ENCODE measurements at places on chromosomes 1 and 21.

DNA sequence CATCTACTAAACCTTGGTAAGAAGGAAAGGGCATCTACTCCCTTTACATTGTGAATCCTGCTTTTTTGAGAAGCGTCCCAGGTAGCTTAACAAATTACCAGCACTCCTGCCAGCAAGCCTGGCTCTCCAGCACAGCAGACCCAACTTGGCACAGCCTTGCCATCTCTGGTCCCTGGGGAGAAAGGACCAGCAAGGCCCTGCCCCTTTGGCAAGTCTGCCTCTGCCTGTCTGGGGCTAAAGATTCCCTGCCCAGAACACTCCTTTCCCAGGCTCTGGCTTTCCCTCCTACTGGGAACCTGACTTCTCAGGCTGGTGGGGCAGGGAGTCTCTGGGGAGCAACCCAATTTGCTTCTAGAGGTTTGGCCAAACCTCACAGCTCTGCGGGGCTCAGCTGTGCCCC is 68.5 kb downstream of the ATP2B4 start:
- H3K4me1 ChIP-seq, result peaks cover 22% of the 10 kb centered on the region
- peaks cover 32% of the 10 kb centered on the region for H3K36me3 ChIP-seq
- H3K27me3 ChIP-seq, result no peaks in the 10 kb centered on the region
- no peak overlapping the region for H3K4me3 ChIP-seq

- DNase-seq, result no peak
- H3K4me1 ChIP-seq, result peaks cover 62% of the 10 kb centered on the region
- H3K36me3 ChIP-seq, result peaks cover 58% of the 10 kb centered on the region
- no peaks in the 10 kb centered on the region for H3K27me3 ChIP-seq
- H3K27ac ChIP-seq, result peak overlapping the region; percentile 80
Measured at GRCh38 chr1:155847823-155848529, 9.0 kb downstream of the GON4L start.

DNA sequence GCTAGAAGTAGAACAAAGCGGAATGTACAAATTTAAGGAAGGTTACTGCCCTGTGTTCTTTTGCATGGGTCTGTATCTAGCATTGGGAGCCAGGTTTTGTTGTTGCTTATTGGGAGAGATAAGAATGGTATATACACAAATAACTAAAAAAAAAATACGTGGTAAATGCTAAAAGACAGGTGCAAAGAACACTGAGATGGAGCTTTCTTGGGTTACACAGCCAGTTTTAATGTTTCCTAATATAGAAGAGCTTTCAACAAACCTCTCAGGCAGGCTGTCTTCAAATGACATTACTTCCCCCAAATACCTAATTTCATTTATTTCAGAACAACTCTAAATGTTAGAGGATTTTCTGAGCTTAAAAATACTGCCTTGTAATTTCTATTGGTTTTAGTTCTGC is 1.4 kb upstream of the MDM4 start:
- DNase-seq, result no peak
- H3K27ac ChIP-seq, result no peak overlapping the region
- H3K4me3 ChIP-seq, result peak overlapping the region; percentile 23
- peaks cover 25% of the 10 kb centered on the region for H3K36me3 ChIP-seq
- H3K27me3 ChIP-seq, result no peaks in the 10 kb centered on the region
- peaks cover 68% of the 10 kb centered on the region for H3K4me1 ChIP-seq

- H3K4me1 ChIP-seq, result peaks cover 31% of the 10 kb centered on the region
- H3K27me3 ChIP-seq, result peaks cover 92% of the 10 kb centered on the region
- H3K27ac ChIP-seq, result peak overlapping the region; percentile 81
- H3K4me3 ChIP-seq, result peak overlapping the region; percentile 18
- H3K36me3 ChIP-seq, result peaks cover 11% of the 10 kb centered on the region
Measured at GRCh38 chr1:50427086-50427817, 4.0 kb upstream of the DMRTA2 start.

DNA sequence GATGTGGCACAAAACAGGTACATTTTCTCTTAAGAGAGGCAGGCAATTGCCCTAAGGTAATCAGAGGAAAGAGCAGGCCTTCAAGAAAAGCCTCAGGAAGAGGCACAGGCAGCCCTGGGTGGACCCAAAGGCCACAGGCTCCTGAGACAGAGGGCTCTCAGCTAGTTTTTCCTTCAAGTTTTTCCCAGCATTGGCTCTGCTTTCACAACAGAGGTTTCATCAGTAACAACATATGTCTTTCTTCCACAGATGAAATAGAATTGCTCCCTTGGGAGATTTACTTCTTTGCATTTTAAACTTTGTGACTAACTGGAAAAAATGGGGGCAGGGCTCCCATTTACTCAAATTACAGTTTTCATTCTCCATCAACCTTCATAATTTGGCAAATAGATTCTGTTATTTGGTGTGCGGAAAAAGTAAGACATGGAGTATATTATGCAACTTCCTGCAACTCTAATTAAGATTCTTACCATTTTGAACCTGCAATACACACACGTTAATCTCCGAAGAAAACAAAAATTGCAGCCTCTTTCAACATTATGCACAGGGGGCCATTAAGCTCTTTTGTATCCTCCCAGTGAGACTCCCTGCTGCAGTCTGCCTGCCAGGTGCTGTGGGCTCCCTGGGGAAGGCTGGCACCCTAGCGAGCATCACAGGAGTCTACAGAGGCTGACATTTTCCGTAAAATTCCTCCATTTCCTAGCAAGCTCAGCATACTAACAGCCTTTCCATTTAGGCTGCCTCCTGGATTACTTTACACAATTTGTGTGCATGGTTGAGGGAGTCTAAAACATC is 282.3 kb downstream of the USH2A start:
- H3K27ac ChIP-seq, result no peak overlapping the region
- no peak overlapping the region for H3K4me3 ChIP-seq
- no peaks in the 10 kb centered on the region for H3K36me3 ChIP-seq
- no peaks in the 10 kb centered on the region for H3K4me1 ChIP-seq
- no peaks in the 10 kb centered on the region for H3K27me3 ChIP-seq
- DNase-seq, result no peak

DNA sequence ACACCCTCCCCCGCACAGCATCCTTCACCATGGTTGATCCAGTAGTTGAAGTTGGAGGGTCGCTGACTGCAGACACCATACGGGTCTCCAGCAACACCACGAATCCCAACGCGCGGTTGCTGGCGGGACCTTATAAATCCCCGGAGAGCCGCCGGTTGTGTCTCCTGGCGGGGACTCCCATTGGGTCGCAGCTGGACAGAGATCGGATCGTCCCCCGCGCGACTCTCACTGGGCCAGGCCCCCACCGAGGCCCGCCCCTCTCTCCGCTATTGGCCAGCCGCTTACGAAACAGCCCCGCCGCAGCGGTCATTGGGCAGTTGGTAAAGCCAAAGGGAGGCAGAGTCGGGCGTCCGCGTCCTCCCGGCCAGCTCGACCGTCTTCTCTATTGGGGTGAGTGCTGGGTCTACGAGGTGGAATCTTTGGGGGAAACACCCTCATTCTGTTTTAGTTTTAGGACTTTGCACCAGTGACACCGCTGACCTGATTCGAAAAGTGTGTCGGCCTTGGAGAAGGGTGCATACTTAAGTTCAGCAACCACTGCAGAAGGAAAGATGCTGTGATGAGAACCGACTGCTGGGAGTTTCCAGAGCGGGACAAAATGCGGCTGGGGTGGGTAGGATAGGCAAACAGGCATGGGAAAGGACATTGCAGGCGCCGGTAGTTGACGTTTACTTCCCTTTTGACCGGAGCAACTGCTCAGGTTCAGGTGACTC is 27.4 kb downstream of the RABIF start:
- no peak overlapping the region for H3K27ac ChIP-seq
- H3K27me3 ChIP-seq, result peaks cover 85% of the 10 kb centered on the region
- DNase-seq, result peak; percentile 53
- peaks cover 14% of the 10 kb centered on the region for H3K4me1 ChIP-seq

DNA sequence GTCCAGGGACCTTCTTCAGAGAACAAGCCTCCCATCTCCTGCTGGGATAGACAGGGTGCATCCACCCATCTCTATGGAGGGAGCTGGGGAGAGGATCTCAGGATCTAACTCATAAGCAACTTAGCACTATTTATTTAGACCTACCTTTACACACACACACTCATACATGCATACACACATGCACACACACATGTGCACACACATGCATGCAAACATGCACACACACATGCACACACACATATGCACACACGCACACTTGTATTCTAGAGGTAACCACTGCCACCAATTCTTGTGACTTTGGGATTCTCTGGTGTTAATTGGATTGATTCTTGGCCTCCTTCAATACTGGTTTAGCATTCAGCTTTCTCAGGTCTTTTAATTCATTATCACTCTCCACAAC is 9.8 kb downstream of the MT1HL1 start:
- H3K4me3 ChIP-seq, result no peak overlapping the region
- H3K27ac ChIP-seq, result no peak overlapping the region

DNA sequence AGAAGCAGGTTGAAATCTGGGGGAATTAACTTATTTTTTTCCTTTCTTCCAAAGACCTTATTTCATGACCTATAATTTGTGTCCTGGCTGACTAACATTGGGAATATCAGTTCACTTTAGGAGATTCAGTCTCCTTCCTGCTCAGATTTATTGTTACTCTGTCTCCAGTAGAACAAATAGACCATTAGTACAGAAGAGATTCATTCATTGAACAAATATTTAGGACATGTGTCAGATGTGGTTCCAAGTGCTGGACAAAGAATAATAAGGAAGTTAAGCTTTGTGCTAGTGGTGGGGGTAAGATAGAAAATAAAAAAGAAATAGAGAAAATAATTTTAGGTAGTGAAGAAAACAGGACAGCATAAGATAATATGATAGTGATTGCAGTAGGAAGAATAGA is 20.3 kb downstream of the ZMYM4 start:
- DNase-seq, result no peak
- no peak overlapping the region for H3K27ac ChIP-seq
- peaks cover 26% of the 10 kb centered on the region for H3K4me1 ChIP-seq
- H3K4me3 ChIP-seq, result no peak overlapping the region

Measured in activated naive CD4-positive, alpha-beta T cell treated with anti-CD3 and anti-CD28 coated beads, Interleukin-2, amount 10 ng/mL, durations not matched to agents 7 days and 5 days (primary cell).